ENCODE measurements at places on chromosomes 6 and 20.
A peak's percentile ranks its signal among the peaks of the same experiment; 100 is the strongest.

DNA sequence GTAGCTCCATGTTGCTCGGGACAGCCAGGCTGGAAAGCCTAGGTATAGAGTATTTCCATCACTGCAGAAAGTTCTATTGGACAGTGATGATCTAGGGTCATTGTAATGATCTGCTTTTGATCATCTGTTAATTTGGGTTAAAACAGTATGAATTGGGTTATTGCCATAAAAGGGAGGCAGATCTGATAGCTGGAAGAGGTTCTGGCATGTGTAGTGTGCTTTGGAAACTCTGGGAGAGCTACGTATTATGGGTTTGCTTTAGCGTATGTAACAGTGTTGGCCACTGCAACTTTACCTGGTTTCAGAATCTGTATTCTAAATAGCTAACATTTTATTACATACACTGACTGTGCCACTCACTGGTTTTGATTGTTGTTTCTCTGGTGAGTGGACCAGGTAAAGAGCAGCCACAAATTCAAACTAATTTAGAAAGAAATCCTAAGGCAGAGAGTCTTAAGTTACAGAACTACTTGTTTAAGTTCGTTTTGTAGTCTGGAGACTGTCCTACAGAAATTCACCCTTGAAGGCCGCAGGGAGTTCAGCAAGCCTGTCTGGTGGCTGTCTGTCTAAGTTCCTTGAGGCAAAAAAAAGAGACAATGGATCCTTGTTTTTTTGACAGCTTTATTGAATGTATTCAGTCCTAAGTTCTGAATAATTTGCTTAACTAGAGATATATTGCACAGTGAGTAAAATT, 300.3 kb downstream of the PRL start:
- DNase-seq = no peak

DNA sequence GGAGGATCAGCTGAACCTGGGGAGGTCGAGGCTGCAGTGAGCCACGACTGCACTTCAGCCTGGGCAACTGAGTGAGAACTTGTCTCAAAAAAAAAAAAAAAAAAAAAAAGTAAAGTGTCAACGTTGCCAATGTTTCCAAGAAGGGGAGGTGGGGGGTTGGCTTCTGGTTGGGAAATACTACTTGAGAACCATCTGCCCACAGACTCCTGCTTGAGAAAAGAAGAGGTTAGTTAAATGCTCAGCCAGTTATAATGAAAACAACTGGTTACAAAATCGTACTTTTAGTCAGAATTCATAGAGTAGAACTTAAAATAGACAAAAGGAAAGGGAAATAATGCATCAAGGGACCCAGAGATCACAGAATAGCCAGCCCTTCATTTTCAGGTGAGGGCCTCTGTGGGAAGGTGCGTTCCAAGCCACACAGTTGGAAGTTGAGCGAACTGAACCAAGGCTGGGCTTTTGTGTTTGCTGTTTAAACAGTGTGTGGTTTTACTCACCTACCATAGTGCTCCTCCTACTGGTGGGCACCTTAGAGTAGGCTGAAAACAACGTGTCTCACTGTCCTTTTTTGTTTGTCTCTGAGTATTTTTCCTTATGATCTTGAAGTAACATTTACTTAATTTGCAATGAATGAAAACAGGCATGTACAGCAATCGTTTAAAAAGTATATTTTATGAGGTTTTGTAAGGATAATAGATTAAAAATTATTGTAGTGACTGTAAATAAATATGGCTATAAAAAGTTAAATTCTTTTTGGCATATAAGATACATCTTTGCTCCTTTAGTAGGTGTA, 200.7 kb downstream of the BCAS1 start:
- peak; percentile 56 for DNase-seq

DNA sequence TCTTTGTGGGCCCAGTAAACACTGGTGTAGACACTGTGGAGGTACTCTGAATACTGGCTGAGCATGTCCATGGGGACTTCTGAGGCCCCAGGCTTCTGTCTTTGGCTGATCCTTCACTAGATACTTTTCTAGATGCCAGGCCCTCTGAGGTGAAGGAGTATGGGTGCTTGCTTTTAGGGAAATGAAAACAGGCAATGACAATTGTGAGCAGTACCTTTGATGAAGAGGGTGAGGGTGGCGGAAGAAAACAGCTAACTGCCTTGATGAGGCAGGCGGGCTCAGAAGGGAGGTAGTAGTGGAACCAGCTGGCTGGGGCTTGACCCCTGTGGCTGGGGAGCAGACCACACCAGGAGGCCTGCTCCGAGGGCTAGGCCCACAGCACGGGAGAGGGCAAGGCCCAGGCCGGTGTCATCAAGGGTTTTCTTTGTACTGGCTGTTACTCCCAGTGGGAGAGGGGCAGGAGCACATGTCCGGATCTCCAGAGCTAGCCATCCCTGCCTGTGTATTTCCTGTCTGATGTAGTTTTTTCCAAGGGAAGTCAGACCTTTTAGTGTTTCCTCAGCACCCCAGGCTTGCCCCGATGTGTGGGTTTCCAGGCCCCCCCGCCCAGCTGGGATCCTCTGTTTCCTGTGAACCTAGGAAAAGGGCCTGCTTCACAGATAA, 3.9 kb downstream of the PLCG1 start:
- DNase-seq = no peak

DNA sequence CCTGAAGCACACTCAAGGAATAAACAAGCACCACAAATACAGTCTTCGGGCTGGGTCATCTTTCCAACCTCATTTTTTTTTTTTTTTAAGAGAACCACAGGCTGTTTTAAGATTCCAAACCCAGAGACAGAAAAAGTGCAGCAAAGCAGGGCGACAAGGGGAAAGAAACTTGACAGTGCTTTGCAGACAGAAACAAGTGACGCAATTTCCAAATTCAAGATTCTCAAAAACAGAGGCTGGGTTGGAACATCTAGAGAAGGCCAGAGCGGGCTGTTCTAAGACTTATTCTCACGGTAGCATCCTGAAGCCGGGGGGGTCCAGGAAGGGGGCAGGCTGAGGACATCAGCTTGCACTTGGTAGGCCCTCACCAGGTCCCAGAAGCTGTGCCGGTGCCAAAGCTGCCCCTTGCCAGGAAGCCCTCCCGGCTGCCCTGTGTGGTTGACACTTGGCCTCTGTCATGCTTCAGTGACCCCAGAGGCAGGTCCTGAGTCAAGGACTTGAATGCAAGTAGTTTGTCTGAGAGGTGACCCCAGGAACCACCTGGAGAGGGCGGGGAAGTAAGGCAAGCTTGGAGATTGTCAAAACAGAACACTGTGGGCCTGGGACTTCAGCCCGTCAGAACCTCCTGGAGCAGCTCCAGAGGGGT, 50.5 kb downstream of the BMP7 start:
- DNase-seq = no peak

DNA sequence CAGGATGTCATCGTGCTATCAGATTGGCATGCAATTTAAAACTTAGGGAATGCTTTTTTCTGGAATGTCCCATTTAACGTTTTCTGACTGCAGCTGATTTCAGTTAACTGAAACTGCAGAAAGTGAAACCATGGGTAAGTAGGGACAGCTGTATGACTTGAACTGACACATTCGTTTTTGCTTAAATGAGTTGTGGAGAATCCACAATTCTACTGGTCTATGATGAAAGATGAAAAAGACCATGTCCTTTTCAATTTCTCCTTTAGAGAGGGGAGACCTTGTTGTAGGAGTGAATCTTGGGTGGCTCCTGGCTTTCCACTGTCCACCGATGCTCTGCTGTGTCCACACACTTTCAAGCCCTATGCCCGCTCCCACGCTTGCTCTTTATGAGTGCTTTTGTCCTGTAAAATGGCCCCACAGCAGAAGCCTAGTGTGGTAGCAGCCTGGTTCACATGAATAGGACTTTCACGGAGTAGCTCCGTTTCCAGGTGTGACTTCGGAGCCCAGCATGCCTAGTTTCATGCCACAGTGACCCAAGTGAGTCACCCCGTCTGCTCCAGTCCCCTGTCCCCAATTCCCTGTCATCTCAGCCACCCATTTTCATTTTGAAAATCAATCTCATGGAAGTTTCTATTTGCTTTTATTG, 21.9 kb downstream of the DYNLT1 start:
- no peak for DNase-seq

- DNase-seq = no peak
These were observed 9.2 kb downstream of the KCNG1 start for GRCh38 chr20:51013577-51014330.

DNA sequence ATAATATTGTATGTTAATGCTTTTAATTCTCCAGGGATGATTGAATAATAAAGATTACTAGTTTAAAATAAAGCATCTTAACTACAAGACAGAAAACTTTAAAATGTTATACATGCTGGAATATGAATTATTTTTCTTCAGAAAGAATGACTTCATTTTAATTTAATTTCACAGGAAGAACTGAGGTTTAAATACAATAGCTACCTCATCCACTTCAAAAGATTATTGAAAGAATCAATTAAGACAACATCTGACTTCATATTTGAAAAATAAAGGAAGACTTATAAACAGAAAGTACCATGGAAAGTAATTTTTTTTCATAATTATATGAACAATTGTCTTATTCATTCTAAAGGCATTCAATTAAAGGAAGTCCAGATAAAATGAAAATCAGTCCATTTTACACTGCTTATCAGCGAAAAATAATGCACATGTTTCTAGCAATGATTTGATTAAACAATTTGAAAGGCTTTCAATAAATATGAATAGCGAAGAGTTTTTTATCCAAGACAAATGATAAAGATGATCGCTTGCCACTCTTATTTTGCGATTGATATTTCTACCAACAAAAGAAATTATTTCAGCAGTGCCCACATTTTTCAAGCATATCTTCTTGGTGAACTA, 368.5 kb upstream of the OPRM1 start:
- no peak for DNase-seq

DNA sequence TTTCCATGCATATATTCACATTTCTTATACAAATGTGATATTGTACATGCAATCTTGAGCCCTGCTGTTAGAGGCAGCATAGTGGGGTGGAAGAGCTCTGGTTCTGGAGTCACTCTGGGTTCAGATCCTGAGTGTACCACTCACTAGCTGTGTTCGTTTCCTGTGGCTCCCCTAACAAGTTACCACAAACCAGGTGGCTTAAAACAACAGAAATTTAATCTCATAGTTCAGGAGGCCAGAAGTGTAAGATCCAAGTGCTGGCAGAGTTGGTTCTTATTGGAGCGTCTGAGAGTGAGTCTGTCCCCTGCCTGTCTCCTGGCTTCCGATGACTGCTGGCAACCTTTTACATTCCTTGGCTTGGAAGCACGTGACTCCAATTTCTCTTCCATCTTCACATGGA, 115.6 kb downstream of the MAP3K7 start:
- no peak for DNase-seq
